Esophagus muscularis mucosa (tissue), 4 donors: ENCODE measurements at places on chromosomes 5 and 9. TPM values are rescaled to one million over a fixed set of nuclear protein-coding genes. Genes with fewer than 3 reads are reported as not detected.

The PFN3 gene
- total RNA-seq: not detected

The SQSTM1 gene
- 339 TPM for total RNA-seq

DNA sequence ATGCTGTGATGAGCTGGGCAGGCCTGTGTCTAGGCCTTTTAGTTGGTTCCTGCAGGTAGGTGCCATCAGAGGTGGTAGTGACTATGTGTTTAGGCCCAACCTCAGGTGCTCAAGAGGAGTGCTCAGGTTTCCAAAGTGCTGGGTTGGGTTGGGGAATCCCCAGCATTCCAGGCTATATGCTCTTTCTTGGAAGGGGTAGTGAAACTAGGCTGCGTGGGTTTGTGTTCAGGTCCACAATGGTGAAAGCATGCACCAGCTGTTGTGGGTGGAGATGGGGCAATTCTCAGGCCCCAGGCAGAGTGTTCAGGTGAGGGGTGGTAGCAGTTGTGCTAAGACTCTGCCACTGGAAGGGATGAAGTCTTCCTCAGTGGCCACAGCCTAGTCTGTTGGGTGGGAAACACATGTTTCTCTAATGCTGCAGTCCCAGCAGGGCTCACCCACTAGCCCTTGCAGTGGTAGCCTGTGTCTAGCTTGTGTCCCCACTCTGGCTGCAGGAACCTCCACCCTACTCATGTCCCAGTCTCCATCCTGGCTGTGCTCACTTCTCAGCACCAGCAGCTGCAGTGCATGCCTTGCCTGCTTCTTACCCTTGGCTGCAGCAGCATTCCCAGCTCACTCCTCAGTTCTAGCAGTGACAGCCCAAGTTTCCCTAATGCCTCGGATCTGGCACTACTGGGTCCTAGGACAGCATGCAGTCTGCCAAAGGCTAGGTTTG is 78.9 kb downstream of the FAM170A start:
- no peaks in the 10 kb centered on the region for H3K36me3 ChIP-seq
- DNase-seq: no peak
- no peaks in the 10 kb centered on the region for H3K4me1 ChIP-seq
- no peaks in the 10 kb centered on the region for H3K27me3 ChIP-seq

GRCh38 chr5:159951387-159951786 is 35.1 kb downstream of the ADRA1B start:
- no peak for DNase-seq
- H3K27ac ChIP-seq: no peak overlapping the region
- H3K4me3 ChIP-seq: no peak overlapping the region
- no peaks in the 10 kb centered on the region for H3K36me3 ChIP-seq
- H3K4me1 ChIP-seq: no peaks in the 10 kb centered on the region
- H3K27me3 ChIP-seq: no peaks in the 10 kb centered on the region

The TDRD7 gene
- 15.4 TPM for total RNA-seq

GRCh38 chr5:148708854-148709253 is 54.5 kb upstream of the HTR4 start:
- no peak for DNase-seq
- no peaks in the 10 kb centered on the region for H3K27me3 ChIP-seq
- H3K4me1 ChIP-seq: peaks cover 13% of the 10 kb centered on the region
- H3K27ac ChIP-seq: no peak overlapping the region
- H3K4me3 ChIP-seq: no peak overlapping the region
- H3K36me3 ChIP-seq: no peaks in the 10 kb centered on the region

The PCDHGB2 gene
- total RNA-seq: 3.3 TPM

DNA sequence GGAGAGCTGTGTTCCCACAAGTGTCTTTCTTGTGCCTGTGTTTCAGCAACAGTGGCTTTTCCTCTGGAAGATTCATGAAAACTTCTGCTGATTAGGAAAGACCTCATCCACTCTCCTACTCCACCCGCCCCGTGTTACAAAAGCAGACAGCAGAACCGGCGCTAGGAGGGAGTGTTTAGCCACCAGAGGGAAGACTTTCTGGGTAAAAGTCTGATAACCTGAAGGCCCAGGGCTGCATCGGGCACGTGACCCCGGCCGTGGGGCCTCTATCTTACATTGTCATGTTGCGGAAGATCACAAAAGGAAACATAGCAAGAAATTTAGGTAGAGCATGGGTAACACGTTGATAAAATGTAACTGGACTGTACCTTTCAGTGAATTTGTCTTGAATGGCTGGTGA is 32.0 kb upstream of the DMRT2 start:
- no peak for DNase-seq
- H3K4me1 ChIP-seq: no peaks in the 10 kb centered on the region
- H3K27ac ChIP-seq: no peak overlapping the region
- H3K36me3 ChIP-seq: no peaks in the 10 kb centered on the region
- H3K4me3 ChIP-seq: no peak overlapping the region

The AGXT2 gene
- not detected for total RNA-seq

GRCh38 chr9:23088932-23089364 is 642.3 kb downstream of the DMRTA1 start:
- no peak for DNase-seq
- H3K27ac ChIP-seq: no peak overlapping the region
- no peaks in the 10 kb centered on the region for H3K36me3 ChIP-seq
- H3K4me3 ChIP-seq: no peak overlapping the region
- no peaks in the 10 kb centered on the region for H3K27me3 ChIP-seq

The SPATA31E1 gene
- not detected for total RNA-seq

DNA sequence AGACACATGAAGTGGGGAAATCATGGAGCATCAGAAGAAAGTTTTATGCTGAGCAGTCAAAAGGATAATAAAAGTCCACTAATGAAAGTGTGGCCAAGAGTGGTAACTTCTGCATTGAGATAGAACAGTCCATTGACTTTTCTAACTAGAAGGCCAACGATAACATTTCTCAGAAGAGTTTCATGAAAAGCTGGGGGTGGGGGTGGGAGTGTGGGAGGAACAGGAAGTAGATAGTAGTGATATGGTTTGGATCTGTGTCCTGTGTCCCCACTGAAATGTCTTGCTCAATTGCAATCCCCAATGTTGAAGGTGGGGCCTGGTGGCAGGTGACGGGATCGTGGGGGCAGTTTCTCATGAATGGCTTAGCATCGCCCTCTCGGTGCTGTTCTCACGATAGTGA is 36.2 kb upstream of the SNAPC3 start:
- no peak overlapping the region for H3K27ac ChIP-seq
- DNase-seq: no peak
- H3K4me1 ChIP-seq: no peaks in the 10 kb centered on the region
- no peaks in the 10 kb centered on the region for H3K36me3 ChIP-seq

The C5orf34 gene
- 0.42 TPM for total RNA-seq
